Stimulated activated CD8-positive, alpha-beta memory T cell treated with anti-CD3 and anti-CD28 coated beads, Interleukin-4, amount 100 ng/mL, for 1 hour (primary cell): ENCODE measurements at places on chromosomes 7 and 10.

DNA sequence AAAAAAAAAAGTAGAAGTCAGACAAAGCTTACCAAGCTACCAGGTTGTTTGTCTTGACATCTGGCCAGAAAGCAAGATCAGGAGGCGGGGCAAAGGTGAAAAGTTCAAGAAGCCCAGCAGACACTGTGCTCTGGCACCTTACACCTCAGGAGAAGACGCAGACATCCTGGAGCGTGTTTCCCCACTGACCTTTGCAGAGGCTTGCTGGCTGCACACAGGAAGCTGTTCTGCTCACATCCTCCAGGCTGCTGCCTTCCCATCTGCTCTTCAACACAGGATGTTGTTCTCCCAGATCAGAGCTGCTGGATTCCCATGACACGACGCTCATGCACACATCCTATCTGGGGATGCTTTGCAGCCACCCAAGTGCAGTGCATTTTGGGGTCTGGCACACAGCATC lies 174.4 kb upstream of the KIAA1217 start:
- DNase-seq = no peak

DNA sequence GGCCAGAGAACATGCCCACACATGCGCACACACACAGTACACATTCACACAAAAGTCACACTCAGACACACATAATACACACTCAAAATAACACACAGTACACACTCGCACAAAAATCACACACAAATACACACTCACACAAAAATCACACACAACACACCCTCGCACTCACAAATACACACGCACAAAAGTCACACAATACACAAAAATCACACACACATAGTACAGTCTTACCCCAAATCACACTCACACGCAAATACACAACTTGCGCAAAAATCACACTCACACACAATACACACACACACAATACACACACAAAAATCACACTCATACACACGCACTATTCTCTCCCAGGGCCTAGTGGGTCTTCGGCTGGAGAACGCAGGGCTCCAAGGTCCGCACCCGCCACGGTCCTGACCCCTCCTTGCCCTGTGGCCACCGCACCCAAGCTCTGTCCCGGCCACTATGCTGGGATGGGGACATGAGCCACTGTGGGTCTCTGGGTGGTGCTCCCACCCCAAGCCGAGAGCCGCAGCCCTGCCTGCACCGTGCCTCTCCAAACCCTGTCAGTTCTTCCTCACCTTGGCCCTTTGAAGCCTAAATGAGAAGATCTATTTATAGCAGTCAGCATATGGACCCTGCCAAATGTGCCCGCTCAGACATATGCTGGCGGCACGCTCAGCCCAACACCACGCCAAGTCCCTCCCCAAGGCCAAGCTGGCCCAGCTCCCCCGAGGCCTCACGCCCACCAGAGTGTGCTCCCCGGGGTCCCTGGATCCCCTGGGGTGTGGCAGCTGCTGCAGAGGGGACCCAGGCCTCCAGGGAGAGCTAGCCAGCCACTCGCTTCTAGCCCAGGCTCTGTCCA lies 55.9 kb downstream of the ELFN1 start:
- DNase-seq = no peak

- DNase-seq = no peak
Observed at GRCh38 chr7:1331561-1332467, 99.1 kb downstream of the UNCX start.

- DNase-seq = no peak
Observed at GRCh38 chr7:108079648-108080591, 50.2 kb downstream of the LAMB4 start.

GRCh38 chr7:17131060-17131345 lies 167.4 kb upstream of the AHR start:
- no peak for DNase-seq

- no peak for DNase-seq
Observed at GRCh38 chr10:66187053-66187733, 738.6 kb upstream of the LRRTM3 start.

DNA sequence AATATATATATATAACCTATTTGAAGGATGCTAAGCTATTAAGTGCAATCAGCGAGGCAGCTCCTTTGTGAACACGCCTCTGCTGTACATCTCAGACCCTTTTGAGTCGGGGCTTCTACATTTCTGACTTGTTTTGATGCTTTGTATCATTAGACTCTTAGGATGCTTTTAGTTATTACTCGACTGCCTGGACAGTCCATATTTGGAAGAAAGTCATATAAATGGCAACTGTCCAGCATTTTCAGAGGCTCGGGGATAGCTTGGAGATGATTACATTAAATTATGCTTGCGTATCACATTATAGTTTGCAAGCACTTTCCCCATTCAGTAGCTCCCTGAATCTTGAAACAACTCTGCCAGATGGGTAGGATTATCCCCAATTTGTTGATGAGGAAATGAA lies 257.9 kb downstream of the PTEN start:
- DNase-seq = no peak

GRCh38 chr7:93622036-93623033 lies 47.8 kb upstream of the CALCR start:
- no peak for DNase-seq

GRCh38 chr10:76882796-76883195 lies 754.8 kb downstream of the KCNMA1 start:
- no peak for DNase-seq

DNA sequence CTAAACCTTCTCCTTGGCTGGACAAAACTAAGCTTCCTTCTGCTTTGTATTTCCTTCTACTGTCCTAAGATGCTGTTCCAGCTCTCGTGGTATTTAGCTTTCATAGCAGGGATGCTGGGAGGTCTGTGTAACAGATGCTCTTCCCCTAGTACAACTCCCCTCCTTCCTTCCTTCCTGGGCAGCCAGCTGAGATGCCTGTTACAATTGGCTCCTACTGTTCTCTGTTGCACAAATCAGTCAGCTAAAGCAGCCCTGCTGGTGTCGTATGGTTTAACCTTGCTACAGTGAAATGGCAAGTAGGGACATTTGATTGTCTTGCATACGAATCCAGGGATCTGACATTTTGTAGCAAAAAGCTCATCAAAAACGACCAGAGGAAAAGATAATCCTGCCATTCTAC lies 143.8 kb downstream of the ARHGAP21 start:
- no peak for DNase-seq

- no peak for DNase-seq
Observed at GRCh38 chr7:30627026-30627425, 32.3 kb downstream of the GARS1 start.

DNA sequence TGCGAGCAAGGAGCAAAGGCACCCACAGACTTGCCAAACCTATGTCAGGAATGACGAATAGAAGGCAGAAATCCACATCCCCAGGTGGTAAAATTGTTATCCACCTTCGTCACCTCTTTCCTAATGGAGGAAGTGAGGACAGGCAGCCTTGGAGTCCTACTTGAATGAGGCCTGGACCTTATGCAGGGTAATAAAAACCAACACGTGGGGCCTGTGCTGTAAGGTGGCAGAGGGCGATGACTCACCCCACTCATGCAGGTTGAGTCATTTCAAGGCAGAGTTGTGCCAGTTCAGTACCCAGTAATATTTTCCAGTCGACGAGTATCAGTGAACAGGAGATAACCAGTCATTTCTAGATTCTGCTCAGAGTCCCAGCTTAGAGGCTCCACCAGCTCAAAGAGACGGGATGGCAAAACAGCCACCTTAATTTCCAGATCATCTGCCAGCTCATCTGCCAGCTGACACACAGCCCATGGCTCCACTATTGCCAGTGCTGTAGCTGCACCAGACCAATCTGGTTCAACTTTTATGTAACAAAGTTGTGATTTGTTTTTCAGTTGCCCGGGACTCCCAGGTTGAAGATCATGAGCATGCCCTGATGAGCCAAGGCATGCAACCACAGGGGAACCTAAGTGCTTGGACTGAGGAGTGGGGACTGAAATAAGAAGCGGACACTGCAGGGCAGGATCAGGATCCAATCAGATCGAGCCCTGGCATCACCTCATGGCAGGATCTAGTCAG lies 176.2 kb upstream of the ITGB1 start:
- DNase-seq = no peak

DNA sequence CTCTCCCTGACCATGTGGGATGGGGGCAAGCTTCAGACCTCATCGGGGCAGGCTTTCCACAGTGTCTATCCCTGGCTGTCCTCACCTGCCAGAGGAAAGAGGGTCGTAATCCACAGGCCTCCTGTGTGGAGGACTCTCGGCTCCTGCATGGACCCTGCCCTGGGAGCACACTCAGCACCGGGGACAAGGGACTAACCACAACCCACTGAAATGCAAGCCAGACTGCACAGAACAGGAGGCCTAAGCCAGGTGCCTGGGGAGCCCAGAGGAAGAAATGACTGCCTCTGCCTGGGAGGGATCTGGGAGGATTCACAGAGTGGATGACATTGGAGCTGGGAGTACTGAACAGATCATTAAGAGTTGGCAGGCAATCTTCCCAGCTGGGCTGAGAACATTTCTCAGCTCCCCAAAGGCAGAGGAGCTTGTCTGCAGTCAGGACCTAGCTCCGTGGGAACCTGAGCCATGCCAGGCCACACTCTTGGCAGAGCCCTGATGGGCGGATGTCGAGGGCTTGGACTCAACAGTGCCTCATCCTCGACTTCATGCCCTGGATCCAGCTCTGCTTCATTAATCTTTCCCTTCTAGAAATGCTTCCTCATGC lies 213.4 kb downstream of the USP6NL start:
- DNase-seq = no peak

GRCh38 chr10:117312430-117312829 lies 62.8 kb downstream of the PDZD8 start:
- DNase-seq = no peak

DNA sequence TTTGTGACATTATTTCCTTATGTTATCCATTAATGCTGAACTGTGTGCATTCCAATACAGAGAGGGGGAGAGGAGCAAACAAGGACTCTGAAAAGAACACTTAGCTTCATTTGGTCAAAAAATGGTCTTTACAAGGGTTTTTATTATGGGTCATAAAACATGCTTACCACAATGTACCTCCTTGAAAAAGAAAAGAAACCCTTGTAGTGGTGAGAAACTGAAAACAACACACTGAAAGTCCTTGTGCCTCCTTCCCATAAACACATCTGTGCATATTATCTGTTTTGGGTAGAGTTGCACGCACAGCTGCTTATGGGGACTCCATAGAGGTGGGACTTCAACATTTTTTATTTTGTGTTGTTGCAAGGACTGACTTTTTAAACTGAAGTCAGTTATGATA lies 98.7 kb downstream of the CDK6 start:
- no peak for DNase-seq

GRCh38 chr7:22665923-22666322 lies 61.1 kb upstream of the IL6 start:
- DNase-seq = no peak

DNA sequence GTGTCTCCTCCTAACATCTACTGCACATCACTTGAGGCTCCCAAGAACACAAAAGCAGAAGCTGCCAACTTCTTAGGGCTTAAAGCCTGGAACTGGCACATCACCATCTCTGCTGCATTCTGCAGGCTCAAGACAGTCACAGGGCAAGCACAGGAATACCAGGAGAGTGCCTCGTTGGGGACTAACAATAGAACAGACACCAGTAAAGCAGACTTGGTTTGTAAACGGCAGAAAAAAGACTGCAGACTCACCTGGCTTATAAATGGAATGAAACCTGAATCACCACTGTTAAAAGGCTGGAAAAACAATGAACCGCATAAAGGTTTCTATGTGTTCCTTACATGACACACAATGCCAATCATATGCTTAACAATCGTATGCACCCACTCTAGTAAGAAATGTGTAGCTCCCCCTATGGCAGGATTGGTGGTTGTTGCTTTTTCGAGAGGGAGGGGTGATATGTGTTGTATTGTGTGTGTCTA lies 12.8 kb downstream of the RHEB start:
- no peak for DNase-seq

DNA sequence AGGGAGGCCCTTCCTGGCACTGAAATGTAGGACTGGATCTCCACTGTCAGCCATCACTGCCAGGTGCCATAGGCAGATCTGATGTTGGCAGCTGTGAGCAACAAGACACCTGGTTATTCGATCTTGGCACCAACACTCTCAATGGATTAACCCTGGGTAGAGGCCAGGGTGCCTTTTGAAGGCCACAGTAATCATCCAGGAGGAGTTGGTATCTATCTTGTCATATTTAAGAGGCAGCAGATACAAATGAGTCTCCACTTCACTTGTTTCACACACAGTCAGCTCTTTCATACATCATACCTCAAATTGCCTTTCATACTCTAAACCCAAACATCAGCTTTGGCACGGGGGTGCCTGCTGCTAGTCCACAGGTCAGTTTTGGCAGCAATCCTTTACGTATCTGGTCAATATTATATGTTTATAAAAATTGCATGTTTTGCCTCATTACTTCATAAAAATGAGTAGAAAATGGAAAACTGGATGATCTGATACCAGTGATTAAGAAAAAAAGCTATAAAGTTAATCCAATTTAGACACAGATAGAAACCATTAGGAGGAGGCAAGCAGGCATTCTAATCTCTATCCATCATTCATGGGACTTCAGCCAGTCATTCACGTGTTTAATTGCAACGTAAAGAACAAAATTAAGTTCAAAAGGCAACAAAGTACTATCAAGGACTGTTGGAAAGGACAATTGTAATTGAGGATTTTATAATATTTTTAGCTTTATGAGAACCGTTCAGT lies 12.7 kb upstream of the CACUL1 start:
- no peak for DNase-seq

- no peak for DNase-seq
Observed at GRCh38 chr7:110664803-110665202, 426.1 kb upstream of the LRRN3 start.

GRCh38 chr7:118753479-118753878 lies 529.0 kb downstream of the ANKRD7 start:
- DNase-seq = no peak

DNA sequence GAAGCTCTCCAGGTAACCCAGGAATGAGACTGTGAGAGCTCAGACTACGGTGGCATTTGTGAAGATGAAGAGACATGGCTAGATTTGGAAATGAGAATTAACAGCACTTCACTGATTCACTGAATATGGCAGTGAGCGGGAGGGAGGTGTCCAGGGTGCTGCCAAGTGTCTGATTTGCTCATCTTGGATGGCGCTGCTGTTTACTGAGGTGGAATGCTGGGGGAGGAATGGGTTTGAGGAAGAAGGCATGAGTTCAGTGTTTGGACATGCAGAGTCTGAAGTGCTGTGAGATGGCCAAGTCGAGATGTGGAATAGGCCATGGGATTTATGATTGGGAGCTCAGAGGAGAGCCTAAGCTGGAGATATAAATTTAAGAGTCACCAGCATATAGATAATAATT lies 437.1 kb upstream of the NPVF start:
- no peak for DNase-seq
